Stimulated activated CD4-positive, alpha-beta T cell treated with anti-CD3 and anti-CD28 coated beads, Interleukin-15, amount 100 ng/mL, for 48 hours (primary cell): ENCODE measurements at places on chromosomes 16 and 17.

DNA sequence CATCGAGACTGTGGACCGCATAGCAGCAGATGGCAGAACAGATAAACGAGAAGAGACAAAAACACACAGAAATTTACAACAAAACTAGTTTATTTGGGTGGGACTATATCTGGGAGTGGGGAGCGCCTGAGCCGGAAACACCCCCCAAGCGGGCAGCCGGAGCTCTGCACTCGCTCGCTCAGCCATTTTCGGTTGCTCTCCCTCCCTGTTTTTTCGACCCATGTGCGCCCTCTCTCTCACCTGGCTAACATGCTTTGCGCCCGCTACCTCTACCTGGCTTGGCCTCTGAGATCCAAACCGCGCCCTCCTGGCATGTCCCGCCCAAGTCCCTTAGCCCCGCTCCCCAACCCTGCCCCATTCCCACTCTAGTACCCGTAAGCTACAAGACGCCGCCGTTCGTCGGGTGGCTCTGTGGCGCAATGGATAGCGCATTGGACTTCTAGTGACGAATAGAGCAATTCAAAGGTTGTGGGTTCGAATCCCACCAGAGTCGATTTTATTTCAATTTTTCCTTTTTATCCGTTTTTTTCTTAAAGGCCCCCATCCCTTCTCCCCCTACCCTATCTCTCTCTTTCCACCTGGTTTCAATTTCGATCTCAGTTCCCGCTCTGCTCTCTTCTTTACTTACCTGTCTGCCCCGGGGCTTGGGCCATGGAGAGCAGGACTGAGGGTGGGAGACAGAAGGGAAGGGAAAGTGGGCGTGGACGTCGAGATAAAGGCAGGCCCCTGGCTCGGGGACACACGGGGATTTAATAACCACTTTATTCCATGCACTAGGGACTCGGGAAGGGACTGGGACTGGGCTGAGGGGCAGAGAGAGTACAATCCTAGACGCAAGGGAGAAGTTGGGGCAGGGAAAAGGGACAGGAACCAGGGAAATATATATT lies 2.4 kb upstream of the ALOXE3 start:
- DNase-seq: peak; percentile 74

DNA sequence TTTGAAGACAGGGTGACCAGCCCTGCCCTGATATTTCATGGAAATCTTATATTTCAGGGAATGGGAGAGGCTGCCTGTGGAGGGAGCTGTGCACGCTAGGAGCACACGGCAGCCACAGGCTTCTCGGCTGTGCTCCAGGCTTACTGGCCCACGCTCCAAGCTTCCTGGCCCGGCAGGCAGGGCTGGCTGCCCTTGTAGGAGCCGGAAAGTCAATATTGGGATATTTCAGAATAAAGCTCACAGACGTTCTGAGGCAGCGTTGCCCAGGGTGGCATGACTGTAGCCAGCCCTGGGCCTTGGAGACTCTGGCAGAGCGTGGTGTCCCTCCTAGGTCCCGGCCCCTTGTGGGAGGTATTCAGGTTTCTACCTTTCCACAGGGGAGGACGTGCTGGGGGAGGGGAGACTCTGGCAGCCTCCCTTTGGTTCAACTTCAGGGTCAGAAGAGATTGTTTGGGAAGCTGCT lies 95.6 kb downstream of the NPIPB11 start:
- DNase-seq: no peak

DNA sequence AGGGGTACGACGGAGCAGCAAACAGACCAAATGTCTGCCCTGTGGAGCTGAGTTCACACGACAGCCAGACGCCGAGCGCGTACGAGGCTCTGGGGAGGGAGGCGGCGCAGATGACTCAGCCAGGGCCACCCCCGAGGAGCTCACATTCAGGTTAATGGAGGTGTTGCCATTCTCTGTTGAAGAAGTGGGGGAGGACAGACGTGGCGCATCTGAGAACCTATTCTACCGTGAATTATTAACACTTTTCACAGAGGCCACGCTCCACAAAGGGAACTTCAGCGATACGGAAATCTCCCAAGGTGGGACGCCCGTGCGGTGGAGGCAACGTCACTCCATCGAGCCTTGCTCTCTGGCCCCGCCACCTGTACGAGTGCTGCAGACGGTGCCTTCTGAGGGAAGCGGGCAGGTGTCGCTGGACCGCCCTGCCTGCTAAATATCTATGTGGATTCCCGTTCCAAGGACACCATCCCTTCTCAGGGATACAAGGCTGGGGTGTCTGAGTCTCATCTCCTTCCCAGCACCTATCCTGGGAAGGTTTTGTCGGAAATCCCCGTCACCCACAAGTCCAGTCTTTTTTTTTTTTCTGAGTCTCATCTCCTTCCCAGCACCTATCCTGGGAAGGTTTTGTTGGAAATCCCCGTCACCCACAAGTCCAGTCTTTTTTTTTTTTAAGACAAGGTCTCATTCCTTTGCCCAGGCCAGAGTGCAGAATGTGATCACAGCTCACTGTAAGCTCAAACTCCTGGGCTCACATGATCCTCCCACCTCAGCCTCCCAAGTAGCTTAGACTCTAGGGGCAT lies 19.0 kb downstream of the ABR start:
- no peak for DNase-seq

DNA sequence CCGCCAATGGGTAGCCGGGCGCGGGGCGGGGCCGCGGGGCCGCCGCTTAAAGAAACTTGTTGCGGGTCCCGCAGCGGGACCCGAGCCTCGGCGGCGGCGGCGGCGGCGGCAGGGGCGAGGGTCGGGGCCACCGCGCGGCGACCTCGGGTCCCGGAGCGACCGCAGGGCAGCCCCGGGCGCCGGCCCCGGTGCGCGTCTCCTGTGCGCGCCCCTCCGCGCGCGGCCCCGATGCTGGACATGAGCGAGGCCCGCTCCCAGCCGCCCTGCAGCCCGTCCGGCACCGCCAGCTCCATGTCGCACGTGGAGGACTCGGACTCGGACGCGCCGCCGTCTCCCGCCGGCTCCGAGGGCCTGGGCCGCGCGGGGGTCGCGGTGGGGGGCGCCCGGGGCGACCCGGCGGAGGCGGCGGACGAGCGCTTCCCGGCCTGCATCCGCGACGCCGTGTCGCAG lies at the start of gene SOX8:
TSS of gene SOX8 (plus strand) at position 76 of the 450 bp plus-strand sequence. CDS start at position 229, 153 bp downstream.
- no peak for DNase-seq

GRCh38 chr16:1525871-1526607 lies 7.4 kb upstream of the TMEM204 start:
- DNase-seq: no peak

DNA sequence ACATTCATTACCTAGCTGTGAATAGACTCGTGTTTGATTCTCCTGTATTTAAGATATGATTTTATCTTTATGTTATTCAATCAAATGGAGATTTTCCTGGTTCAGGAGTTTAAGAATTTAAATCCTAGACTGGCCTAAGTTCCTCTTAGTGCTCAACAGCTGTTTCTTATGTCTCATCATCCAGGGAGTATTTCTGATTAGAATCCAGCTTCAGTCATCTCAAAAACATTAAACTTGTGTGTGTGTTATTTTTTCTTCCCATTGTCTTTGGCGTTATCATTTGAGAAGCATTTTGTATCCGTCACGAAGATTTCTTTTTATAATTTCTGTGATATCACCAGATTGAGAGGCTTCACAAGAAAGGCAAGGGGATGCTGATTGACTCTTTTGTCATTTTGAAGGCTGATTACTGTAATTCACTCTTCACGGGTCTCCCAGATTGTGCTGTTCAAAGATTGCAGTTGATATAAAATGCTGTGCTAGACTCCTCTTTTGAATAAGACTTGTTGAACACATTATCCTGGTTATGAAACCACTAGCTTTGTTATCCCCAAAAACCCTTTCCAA lies 204.8 kb downstream of the CDH8 start:
- DNase-seq: no peak

- no peak for DNase-seq
Observed at GRCh38 chr17:32299580-32300164, 34.0 kb downstream of the RHBDL3 start.

DNA sequence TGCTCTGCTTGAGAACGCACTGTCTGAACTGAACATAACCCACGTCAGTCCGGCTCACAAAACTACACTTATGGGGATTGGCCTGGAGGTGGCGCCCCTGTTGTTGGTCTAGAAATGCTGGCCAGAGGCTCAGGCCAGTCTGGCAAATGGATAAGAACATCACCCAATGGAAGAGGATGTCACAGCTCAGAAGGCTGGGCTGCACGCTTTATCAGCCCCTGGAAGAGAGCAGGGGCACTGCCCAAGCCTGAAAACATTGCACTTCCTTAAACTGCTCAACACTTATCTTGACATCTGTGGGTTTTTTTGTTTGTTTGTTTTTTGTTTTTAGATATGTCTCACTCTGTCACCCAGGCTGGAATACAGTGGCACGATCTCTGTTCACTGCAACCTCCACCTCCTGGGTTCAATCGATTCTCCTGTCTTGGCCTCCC lies 24.8 kb upstream of the BPTF start:
- peak; percentile 22 for DNase-seq

- no peak for DNase-seq
Observed at GRCh38 chr17:7177954-7178477, 1.2 kb downstream of the ASGR1 start.

GRCh38 chr16:68760671-68761275 lies 23.7 kb downstream of the CDH1 start:
- peak; percentile 53 for DNase-seq
